HT1080 (cell line): ENCODE measurements at places on chromosomes 12 and 14. TPM values are rescaled to one million over a fixed set of nuclear protein-coding genes. Genes with fewer than 3 reads are reported as not detected.

- no peak for DNase-seq
Measured at GRCh38 chr14:99286761-99287160, 14.8 kb upstream of the BCL11B start.

DNA sequence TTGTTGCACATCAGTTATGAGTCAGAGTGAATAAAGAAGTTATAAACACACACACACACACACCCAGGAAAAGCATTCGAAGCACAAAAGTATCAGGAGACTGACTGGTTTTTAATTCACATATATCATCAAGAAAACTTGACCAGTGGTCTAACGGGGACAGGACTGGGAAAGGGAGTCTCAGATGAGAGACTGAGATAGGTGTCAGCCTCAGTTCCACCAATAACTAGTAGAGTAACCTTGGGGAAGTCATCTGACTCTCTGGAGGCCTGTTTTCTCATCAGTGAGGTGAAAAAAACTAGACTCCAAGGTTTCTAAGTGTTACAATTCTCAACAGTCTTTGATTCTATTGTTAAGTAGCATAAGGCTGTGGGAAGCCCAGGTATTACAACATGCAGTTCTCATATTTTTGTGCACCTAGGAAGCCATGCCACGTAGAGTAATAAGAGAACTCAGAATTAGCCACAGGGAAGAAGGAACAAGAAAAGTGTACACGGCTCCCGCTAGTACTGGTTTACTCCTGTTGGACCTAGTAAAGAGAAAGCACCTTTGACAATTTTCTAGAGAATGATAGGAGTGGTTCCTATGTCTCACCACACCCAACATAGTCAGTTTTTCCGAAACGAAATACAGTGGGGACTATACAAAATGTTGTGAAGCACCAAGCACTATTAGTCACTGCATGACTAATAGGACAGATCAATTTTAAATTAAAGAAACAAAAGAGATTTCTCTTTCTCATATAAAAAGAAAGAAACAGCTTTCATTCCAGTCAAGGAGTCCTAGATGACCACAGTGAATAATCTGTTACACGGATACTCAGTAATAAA is 5.0 kb downstream of the PPTC7 start:
- DNase-seq = peak; percentile 91

GRCh38 chr12:49971141-49971540 is 1.6 kb upstream of the AQP6 start:
- no peak for DNase-seq

The RHEBL1 gene
- 5.1 and 5.2 TPM in 2 replicates for total RNA-seq

The NDRG2 gene
- 13.1 and 16.9 TPM in 2 replicates for total RNA-seq

The PRMT5 gene
- 127 TPM in 2 replicates for total RNA-seq

- DNase-seq = no peak
Measured at GRCh38 chr12:91507754-91508153, 325.1 kb upstream of the DCN start.

GRCh38 chr12:6765634-6766581 is at the start of gene PTMS:
TSS of gene PTMS (plus strand) at chr12:6766363. CDS start at chr12:6766706, 343 bp downstream.
- peak; percentile 93 for DNase-seq

The OR4N2 gene
- not detected in 2 replicates for total RNA-seq

DNA sequence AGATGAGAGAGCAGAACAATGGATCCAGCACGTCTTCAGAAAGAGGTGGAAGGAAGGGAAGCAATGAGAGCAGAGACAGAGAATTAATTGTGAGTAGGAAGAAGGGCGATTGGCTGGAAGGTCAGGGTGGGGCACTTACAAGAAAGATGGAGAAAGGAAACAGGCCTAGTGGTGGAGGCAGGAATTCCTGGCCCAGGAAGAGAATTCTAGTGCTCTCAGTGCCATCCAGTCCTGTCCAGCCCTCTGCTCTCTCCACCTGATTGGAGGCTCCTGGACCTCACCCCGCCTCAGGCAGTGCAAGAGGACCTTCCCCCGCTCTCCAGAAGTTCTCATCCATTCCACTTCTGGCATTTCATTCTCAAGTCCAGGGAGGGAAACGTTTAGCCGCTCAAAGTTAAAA is 43.0 kb downstream of the NGB start:
- DNase-seq = no peak

DNA sequence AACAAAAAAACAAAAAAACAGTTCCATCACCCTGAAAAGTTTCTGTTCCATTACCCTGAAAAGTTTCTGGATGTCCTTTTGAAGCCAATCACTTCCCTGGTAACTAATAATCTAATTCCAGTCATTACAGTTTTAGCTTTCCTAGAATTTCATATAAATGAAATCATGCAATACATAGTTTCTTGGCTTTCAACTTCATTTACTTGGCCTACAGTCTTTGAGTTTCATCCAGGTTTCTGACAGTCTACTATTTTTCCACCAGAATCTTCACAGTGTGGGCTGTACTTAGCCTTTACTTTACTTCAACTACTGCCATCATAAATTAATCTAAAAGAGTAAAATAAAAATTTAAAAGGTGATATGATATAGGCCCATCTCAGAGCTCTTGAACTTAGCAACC is 55.5 kb downstream of the RPS6KA5 start:
- no peak for DNase-seq

DNA sequence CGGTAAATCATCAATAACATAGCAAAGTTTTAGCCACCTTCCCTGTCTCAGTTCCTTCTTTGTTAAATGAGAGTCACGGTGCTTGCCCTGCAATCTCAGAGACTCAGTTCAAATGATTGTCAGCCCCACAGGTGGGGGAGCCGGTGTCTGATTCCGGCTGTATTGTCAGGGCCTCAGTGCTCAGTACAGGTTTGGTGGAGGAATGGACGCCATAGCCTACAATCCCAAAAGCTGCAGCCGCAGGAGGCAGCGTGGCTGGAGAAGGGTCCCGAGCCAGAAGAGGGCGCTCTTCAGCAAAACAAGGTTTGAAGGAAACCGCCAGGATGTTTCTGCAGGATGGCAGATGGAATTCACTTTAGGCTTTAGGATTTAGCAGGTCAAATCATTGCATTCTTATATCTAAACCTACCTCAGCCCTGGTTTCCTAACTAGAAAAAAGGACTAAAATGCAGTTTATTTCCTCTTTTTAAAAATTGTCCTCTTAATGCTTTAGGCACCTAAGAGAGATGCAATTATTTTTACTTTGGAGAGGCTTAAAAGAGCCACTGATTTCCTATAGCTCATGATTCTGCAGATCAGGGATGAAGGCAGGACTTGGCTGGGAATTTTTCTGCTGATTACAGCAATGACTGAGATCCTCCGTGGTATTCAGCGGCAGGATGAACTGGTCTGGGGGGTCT is 29.2 kb downstream of the FOS start:
- peak; percentile 72 for DNase-seq

- no peak for DNase-seq
Measured at GRCh38 chr12:50572760-50573159, 68.0 kb downstream of the DIP2B start.

- DNase-seq = no peak
Measured at GRCh38 chr14:24251880-24252288, 9.5 kb upstream of the TINF2 start.

The MMP19 gene
- total RNA-seq = 0.37 and 0.58 TPM in 2 replicates

The YEATS4 gene
- 47.5 and 70.0 TPM in 2 replicates for total RNA-seq

GRCh38 chr12:104748356-104748755 is 209.7 kb downstream of the SLC41A2 start:
- DNase-seq = no peak

GRCh38 chr14:81408595-81408994 is 8.5 kb upstream of the STON2 start:
- DNase-seq = no peak

- DNase-seq = peak; percentile 73
Measured at GRCh38 chr12:67698672-67699581, 50.4 kb downstream of the DYRK2 start.
